ENCODE measurements at places on chromosomes 5 and 9.

DNA sequence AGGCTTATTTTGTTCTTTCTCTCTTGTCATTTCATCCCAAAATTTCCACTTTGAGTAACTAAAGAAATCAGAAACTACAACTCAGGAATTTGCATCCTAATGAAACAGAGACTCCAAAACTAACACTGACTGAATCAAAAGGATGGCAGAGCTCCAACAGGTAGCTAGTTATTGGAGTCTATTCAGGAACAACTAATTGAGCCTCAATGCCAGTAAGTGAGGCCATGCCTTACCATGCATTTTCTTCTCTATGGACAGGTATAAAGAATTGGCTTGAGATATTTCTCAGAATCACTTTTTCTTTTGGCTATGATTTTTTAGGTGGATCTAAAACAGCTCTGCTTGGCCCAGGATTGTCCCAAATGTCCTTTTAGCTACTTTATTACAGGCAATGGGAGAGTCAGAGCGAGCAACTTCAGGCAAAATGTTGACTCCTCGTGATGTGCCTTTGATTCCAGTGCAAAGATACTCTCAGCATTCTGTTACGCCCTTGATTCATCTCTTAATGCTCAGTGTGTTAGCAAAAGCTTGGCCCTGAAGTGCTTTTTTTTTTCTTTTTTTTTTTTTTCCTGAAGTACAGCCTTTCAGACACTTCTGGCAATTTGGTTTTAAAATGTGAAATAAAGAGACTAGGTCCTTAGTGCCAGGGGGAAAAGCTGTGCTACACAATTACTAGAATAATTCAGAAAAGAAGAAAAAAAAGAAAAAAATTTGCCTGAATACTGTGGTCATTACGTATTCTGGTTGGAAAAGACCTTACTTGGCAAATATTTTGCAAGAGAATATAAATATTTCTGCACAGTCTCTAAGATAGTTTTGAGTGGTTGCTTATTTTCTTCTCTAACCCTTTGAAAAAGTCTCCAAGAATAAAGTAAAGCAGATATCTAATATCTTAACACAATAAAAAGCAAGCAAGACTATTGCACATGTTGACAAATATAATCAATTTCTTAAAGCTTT is 423.7 kb downstream of the ANXA1 start:
- no peak for ATAC-seq

DNA sequence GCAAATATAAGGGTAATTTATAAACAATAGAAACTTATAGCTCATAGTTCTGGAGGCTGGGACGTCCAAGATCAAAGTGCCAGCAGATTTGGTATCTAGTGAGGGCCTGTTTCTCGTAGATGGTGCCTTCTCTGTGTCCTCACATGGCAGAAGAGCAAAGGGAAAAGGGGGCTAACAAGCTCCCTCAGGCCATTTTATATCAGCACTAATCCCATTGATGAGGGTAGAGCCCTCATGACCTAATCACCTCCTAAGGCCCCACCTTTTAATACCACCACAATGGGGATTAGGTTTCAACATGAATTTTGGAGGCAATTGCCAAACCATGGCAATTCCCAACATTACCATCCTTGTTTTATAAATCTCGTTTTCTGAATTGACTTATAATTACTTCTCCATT is 259.8 kb downstream of the ARRDC3 start:
- ATAC-seq, result no peak

- no peak for ATAC-seq
These were observed 218.7 kb downstream of the GLIS3 start for GRCh38 chr9:4080921-4081895.

DNA sequence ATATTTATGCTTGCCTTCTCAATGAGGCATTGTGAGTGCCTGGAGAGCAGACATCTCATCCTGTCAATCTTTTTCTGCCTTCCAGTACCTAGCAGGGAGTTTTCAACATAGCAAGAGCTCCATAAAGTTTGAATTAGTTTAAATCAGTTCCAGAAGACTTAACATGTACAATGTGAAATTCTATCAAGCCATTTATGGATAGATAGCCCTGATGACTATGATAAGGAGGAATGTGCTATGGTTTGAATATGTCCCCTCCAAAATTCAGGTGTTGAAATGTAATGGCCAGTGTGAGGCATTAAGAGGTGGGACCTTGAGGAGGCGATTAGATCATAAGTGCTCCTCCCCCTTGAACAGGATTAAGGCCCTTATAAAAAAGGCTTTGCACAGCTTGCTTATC is 306.9 kb upstream of the SMARCA2 start:
- no peak for ATAC-seq

DNA sequence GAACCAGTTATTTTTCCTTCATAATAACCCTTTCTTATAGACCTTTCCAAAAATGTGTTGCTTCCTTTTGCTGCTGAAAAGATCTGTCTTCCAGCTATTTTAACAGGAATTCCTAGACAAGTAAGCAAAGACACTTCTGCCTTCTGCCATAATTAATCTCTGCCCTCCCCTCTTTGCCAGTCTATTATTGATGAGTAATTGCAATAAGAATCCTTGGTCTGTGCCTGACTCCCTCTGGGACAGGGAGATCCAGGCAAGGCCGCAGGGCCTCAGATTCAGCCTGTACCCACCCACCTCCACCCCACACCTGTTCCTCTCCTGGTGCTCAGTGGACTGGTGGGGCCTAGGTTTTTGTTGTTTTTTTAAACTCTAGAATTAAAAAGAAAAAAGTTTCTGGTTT is 8.3 kb downstream of the FOXD1 start:
- no peak for ATAC-seq

DNA sequence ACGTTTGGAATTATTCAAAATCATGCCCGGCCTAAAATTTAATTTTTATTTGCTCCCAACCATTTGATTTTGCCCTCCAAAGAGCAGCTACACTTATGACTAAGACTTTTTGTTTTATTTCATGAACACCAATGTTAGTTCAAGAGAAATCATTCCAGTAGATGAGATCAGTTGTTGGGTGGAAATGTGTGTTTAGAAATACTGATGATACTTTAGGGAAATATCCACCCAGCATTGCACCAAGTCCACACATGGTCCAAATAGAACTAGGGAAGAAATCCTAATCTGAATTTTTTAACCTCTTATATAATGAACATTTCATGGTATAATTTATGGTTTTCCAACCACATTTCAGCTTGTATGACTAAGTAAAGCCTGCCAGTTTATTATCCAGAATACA is 28.3 kb upstream of the GOLPH3 start:
- ATAC-seq, result no peak

- ATAC-seq, result no peak
These were observed 86.5 kb downstream of the SREK1 start for GRCh38 chr5:66230551-66230950.

DNA sequence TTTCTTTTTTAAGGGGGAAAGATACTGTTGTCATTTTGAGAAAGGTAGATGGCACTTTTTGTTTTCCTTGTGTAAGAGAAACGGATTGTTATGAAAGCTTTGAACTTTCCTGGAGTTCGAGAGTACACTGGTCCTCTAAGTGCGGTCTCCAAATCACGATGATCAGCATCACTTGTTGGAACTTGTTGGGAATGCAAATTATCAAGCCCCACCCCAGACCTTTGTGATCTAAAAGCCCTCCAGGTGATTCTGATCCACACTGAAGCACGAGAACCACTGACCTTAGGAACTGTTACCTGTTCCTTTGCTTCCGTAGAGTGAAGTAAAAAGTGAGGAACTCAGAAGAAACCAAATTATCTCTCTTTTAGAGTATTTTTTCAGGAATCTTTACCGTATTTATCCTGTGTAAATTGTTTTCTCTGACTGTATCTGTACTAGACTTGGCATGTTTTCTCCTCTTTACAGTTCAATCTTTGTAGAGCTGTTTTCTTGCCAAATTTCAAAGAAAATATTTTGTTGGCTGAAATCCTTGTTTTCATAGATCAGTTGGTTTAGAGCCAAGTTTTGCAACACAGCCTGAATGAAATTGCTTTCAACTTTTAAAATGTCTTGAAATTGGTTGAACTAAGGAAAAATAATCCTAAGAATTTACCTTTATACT is 4.0 kb downstream of the MAT2B start:
- ATAC-seq, result no peak

GRCh38 chr9:128891321-128892220 is 9.6 kb downstream of the LRRC8A start:
- ATAC-seq, result no peak

GRCh38 chr9:8168916-8169438 is 369.4 kb upstream of the DMAC1 start:
- ATAC-seq, result no peak

DNA sequence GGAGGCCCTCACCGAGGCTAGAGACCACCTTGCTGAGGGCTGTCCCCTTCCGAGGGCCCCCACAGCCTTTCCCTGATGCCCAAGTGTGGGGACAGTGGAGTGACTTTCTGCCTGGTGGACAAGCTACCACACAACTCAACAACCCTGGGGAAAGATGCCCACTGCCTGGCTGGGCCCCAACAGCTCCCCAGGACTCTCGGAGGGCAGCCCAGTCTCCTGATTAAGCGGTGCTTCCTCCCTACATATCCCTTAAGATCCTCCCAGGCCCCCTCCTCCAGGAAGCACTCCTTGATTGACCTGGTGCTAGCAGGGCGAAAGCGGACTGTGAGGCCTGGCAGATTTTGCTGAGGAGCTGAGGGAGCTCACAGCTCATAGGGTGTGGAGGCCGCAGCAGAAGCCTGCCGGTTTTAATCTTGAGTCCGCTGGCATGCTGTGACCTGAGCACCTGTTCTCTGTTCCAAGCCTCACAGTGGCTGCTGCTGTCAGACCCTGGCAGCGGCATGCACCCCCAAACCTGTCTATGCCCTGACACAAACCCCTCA is 2.2 kb downstream of the NSMF start:
- no peak for ATAC-seq

Data from stimulated activated memory B cell treated with anti-CD40 and anti-IgM and Interleukin-4, amounts not matched to agents 10 μg/mL and 1 μg/mL and 100 μg/mL, for 72 hours (primary cell).